Sigmoid colon (tissue), 7 donors: ENCODE measurements at places on chromosomes 4 and X. TPM values are rescaled to one million over a fixed set of nuclear protein-coding genes. Genes with fewer than 3 reads are reported as not detected.

DNA sequence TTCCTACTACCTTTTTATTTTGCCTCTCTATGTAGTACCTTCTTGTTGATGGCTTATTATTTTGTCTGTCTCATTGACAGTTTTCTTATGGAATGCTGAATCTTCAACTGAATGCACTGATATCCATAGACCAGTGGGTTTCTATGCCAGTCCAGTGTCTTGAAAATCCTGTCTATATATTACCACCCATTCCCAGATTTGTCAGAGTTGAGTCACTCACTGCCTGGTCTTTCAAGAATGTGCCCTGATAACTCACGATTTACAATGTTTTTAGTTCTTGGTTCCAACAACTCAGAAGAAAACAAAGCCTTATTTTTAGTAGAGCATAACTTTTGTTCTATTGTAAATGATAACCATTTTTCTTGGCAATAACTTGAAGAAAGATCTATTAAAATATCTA, 606.0 kb upstream of the PITX2 start:
- no peaks in the 10 kb centered on the region for H3K27me3 ChIP-seq
- no peaks in the 10 kb centered on the region for H3K4me1 ChIP-seq
- H3K36me3 ChIP-seq = no peaks in the 10 kb centered on the region
- no peak for DNase-seq

GRCh38 chr4:151743128-151743854, 17.5 kb downstream of the GATB start:
- no peaks in the 10 kb centered on the region for H3K27me3 ChIP-seq
- no peak overlapping the region for H3K27ac ChIP-seq
- DNase-seq = no peak
- no peaks in the 10 kb centered on the region for H3K36me3 ChIP-seq
- no peak overlapping the region for H3K4me3 ChIP-seq

DNA sequence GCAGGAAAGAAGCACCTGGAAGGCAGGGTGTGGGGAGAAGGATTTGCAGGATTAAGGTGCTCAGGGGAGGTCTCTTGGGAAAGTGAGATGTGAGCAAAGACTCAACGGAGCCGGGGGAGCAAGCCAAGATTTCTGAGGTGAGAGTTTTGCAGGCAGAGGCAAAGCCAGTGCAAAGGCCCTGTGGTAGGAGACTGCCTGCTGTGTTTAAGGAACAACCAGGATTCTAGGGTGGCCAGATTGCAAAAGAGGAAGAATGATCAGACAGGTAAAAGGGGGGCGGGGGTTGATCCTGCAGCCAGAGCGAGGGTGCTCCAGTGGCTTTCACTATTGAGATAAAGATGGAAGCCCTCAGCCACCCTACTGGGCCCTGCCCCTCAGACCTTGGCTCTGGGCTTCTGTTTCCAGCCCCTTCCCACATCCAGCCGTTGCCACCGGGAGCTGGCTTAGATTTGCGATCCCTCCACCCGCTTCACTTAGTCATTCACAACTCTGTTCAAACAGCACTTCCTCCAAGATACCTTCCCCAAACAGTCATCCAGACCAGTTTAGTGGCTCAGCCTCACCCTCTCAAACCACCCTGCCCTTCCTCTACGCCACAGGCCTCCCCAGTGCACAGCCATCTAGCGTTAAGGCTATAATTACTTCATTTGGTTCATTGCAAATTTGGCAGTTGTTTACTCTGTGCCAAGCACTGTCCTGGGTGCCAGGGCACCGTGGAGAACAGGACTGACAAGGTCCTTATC, 23.3 kb upstream of the BCOR start:
- no peaks in the 10 kb centered on the region for H3K4me1 ChIP-seq
- no peak for DNase-seq
- H3K36me3 ChIP-seq = no peaks in the 10 kb centered on the region
- H3K27ac ChIP-seq = no peak overlapping the region
- no peak overlapping the region for H3K4me3 ChIP-seq

DNA sequence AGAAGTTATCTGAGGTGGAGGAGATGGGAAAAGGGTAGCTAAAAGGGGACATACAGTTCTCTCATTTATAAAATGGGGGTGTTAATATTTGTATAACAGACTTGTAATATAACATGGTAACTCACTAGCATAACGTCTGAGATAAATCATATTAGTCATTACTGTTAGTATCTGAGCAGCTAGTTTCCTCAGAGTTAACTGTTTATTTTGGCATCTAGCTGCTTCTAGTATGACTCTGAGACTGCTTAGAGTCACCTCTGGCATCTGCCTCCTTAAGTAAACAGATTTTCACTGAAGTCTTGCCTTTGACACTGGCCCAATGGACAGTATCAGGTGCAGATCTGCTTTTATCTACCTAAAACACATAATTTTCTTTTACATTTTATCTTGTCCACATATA, 58.1 kb downstream of the SLC30A9 start:
- H3K4me3 ChIP-seq = no peak overlapping the region
- H3K36me3 ChIP-seq = no peaks in the 10 kb centered on the region
- H3K4me1 ChIP-seq = peaks cover 9% of the 10 kb centered on the region

DNA sequence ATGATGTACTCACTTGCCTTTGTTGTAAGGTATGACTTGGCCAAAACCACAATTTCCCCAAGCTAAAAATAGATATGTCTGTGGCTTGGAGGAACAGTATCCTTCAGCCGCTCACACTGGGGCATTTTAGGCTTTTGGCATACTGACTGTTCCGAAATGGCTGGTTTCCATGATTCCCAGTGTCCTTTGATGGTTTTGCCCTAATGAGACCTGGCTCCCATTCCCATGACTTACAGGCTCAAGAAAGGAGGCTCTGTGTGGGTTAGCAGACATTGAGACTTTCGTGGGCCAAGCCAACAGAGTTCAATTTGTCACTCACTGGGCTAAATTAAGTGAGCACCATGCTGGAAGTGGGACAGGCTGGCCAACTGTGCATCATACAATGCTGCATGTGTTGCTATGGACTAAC, 150.6 kb downstream of the CEP135 start:
- H3K36me3 ChIP-seq = no peaks in the 10 kb centered on the region

DNA sequence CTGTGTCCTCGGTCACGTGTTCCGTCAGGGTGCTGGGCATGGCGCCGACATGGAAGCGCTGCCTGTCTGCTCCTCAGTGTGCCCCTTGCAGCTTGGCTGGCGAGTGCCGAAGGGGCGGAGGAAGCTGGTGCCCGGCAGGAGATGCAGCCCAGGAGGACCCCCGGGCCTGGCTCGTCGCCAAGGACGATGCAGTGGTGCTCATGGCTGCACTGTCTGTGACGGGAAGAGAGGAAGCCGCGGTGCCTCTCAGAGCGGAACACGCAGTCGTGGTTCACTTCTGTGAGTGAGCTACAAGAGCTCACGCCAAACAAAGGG, 38.1 kb downstream of the FGFRL1 start:
- H3K27ac ChIP-seq = no peak overlapping the region
- no peak overlapping the region for H3K4me3 ChIP-seq
- DNase-seq = peak; percentile 58
- H3K27me3 ChIP-seq = peaks cover 12% of the 10 kb centered on the region
- H3K36me3 ChIP-seq = no peaks in the 10 kb centered on the region

DNA sequence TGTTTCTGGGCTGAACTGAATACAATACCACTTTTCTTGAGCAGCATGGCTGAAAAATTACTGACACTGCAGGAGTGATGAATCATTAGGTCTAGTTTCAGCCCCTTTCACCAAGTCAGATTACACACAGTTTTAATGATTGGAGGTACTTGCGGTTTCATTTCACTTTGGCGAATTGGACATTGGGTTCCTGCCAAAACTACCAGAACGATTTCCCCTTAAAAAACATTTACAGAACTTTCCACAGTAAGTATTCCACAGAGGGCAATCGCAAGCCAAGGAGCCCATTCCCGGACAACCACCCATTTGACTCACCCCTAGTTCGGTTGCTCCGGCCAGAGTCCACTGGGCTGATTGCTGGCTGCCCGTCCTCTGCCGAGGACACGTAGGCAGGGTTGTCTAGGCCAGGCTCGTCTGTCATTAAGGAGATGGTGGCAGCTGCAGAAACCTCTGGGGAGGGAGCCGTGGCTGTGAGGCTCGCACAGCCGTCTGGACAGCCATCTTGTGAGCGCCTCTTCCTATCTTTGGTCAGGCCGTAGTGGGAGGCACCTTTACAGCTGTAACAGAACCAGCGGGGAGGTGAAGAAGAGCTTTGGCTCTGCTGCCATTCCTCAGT, 83.5 kb downstream of the LNX1 start:
- no peaks in the 10 kb centered on the region for H3K27me3 ChIP-seq
- no peak overlapping the region for H3K27ac ChIP-seq
- no peak overlapping the region for H3K4me3 ChIP-seq
- no peaks in the 10 kb centered on the region for H3K4me1 ChIP-seq
- H3K36me3 ChIP-seq = no peaks in the 10 kb centered on the region
- peak; percentile 72 for DNase-seq

DNA sequence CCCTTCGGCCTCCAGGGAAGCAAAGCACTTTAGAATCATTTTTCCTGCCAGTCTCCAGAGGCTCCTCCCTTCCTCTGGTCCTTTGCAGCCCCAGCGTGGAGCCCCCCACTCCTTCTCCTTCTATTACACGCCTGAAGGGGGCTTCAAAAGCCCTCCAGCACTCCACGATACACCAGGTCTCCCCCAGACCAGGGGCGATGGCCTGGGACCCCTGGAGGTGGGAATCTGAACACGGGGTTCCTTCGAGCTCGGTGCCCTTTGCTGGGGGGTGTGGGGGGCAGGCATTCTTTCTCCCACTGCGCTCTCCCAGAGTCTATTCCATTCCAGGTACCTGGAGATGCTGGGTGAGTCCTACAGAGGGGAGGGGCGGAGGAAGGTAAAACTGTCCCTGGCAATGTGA, 97.6 kb downstream of the HMX1 start:
- H3K27ac ChIP-seq = no peak overlapping the region
- H3K36me3 ChIP-seq = no peaks in the 10 kb centered on the region
- H3K4me3 ChIP-seq = no peak overlapping the region
- no peaks in the 10 kb centered on the region for H3K27me3 ChIP-seq
- H3K4me1 ChIP-seq = no peaks in the 10 kb centered on the region

DNA sequence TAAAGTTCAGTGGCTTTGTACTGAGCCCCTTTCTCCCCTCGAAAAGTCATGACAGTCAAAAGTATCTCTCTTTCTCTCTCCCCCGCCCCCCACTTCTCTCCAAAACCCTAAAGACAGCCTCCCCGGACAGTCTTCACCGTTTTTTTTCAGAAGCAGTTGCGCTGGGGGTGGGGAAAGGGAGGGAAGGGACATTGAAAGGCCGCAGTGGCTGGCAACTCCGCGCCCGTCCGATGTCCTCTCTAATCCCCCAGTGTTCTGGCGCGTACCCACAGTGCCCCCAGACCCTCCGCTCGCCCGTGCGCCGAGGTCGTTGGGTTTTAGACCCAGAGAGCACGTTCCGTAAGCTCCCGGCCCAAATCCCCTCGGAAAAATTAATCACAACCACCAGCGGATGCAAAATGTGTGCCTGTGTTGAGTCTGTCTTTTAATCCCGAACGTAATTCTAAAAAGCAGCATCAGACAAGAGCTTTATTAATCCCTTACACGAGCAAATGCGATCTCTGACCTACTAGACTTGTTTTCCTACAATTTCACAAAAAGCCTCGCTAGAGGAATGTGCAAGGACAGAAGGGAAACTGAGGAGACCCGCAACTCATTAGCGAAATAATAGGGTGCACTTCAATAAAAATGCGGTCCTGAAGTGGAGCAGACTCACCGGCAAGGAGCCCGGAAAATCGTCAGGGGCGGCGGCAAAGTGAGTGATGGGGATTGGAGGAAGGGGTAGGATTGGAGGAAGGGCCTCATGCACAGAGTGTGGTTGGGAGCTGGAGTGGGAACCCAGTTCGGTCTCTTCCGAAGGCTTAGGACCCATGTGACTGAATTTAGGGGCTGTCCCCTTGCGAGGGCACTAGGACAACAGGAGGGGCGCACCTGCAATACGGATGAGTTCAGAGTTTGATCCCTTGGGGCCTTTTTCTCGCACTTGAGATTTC, 12.2 kb upstream of the PRDM8 start:
- no peaks in the 10 kb centered on the region for H3K4me1 ChIP-seq
- H3K36me3 ChIP-seq = no peaks in the 10 kb centered on the region
- peak; percentile 76 for DNase-seq
- H3K27me3 ChIP-seq = no peaks in the 10 kb centered on the region

DNA sequence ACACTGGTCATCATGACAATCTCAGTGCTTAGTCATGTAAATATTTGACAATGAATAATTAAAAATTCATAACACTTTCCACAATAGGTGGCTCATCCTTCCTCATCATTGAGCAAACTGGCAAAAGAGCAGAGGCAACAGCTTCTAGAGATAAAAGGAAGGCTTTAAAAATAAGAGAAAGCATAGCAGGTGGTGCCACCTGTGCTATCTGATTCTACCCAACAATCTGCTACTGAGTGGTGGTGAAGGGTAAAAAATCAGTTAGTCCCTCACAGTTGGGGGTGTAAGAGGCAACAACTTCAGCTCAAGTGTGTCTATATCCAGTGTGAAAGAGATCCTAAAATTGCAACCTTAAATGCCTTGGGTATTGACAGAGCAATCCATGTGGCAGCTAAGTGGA, 280.1 kb upstream of the PPARGC1A start:
- H3K27ac ChIP-seq = no peak overlapping the region
- no peak for DNase-seq
- no peaks in the 10 kb centered on the region for H3K4me1 ChIP-seq
- H3K4me3 ChIP-seq = no peak overlapping the region

DNA sequence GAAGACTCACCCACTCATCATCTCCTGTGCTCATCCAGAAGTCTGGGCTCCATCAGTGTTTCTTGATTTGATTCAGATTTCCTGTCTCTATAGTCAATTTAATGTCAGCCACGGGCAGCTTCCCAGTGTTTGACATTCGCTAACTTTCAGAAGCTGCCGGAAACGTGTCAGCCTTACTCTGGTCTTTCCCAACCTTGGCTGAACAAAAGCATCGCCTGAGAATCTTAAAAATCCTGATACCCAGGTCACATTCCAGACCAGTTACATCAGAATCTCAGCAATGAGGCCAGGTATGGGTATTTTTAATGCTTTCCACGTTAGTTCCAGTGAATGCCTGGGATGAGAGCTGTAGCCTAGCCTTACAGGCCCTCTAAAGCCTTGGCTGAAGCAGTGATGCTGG, 233.8 kb downstream of the FRMPD4 start:
- no peak overlapping the region for H3K4me3 ChIP-seq
- no peaks in the 10 kb centered on the region for H3K36me3 ChIP-seq
- no peaks in the 10 kb centered on the region for H3K4me1 ChIP-seq
- H3K27me3 ChIP-seq = no peaks in the 10 kb centered on the region
- no peak for DNase-seq
- no peak overlapping the region for H3K27ac ChIP-seq

The GPR34 gene
- total RNA-seq = 10.5 TPM

The ZCCHC13 gene
- not detected for total RNA-seq

The SPANXA1 gene
- total RNA-seq = not detected

The ADGRL3 gene
- total RNA-seq = 6.9 TPM

The CTAG1B gene
- total RNA-seq = not detected

The BANK1 gene
- 1.3 TPM for total RNA-seq

The PKD2 gene
- total RNA-seq = 110 TPM
